Stimulated activated CD8-positive, alpha-beta memory T cell treated with anti-CD3 and anti-CD28 coated beads, Interleukin-15, amount 100 ng/mL, for 24 hours (primary cell): ENCODE measurements at places on chromosomes 2 and 18.

GRCh38 chr2:197944416-197945096 lies 140.2 kb downstream of the PLCL1 start:
- DNase-seq = no peak

GRCh38 chr18:58539659-58540380 lies 89.1 kb downstream of the ALPK2 start:
- no peak for DNase-seq

DNA sequence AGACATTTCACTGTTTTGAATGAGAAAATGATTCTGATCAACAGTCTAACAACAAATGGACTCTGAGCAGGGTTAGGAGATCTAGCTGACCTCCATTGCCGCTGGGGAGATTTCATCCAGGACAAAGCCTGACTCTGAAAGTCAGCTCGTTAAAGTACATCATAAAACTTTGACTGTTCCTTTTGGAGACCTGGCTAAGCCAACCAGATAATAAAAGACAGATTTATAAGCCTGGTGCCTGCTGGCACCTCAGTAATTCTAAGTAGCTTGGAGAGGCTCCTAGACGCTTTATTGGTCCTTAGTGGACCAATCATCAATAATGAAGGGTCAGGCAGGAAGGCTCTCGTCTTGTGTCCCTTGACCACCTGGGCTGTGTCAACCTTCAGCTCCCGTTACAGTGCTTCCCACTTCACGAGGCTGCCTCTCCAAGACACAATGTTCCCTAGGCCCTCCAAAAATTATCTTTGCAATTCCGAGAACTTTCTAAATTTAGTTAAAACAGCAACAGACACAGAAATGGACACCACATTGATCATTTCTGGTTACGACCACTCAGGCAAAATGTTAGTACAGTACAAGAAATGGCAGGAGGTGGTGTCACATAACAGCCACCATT lies 47.9 kb upstream of the PMAIP1 start:
- DNase-seq = no peak

GRCh38 chr18:14086458-14087231 lies 45.6 kb downstream of the ZNF519 start:
- no peak for DNase-seq

- DNase-seq = no peak
These were observed 142.0 kb downstream of the COPS8 start for GRCh38 chr2:237227592-237228280.

DNA sequence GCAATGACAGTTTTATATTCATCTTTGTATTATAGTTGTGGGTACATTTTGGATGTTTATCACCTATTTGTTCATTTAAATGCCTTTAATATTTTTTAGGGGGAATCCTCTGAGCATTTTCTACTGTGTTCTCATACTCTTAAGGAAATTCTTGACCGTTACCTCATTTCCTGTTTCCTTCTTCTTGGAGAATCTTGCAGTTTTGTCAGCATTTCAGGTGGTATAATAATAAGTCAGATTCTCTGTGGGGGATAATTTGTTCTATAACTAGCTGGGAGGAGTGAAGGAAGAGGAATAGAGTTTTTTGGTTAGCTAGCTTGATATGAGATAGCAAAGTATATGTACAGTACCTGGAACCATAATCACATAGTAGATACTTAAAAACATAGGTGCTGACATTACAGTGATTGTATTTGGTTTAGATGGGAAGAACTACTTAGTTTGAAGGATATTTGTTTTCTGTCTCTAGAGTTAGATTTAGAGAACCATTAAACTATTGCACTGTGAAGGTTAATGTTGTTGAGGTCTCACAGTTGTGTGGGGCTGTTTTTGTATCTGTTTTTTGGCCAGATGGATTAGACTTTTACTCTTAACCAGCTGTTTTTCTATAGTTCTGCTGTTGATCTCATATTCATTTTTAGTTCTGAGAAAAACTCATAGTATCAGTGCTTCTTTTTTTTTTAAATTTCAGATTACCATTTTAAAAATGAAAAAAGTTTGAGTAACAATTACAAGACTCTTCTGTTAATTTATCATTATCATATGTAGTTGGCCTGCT lies 14.2 kb downstream of the MTX2 start:
- no peak for DNase-seq

DNA sequence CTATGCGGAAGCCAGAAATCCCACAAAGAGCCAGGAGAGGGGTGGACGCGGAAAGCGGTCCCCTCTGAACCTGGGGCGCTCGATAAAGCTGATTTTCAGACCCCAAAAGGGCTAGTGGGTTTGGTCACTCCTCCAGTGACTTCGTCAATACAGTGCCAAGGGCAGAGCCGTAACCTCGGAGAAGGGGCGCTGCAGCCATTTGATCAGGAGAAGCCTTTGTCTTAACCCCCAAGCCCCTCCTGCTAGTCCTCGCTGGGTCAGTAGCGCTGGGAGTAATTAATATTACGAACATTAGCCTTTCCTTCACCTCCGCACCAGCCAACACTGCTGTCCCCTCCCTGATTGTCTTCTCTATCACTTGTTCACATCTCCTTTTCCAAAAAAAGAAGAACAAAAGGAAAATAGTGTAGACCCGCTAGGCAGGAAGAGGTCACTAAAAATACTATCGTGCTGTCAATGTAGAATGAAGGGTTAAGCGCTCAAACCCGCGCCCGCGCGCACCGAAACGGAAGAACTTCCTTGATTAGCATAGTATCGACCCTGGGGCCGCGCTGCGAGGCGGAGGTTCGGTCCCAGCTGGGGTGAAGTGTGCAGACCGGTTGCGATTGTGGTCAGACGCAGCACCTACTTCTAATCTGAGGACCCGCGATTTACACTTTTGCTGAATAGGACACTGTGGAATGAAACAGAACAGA lies 63.2 kb upstream of the MAPRE2 start:
- peak; percentile 20 for DNase-seq

DNA sequence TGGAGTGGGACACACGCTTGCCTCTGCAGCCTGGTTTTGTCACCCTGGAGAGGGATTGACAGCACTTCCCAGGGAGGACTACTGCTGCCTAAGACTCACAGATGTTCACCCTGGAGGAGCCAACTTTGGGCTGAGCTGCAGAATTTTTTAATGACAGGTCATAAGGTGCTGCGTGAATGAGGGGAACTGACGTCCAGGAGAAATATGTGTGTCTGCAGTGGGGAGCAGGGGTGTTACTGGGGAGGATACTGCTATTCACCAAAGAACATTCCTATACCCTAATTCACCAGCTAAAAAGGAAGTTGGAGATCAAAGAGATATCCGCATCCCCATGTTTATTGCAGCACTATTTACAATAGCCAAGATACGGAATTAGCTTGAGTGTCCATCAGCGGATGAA lies 144.4 kb downstream of the MGAT5 start:
- DNase-seq = no peak

DNA sequence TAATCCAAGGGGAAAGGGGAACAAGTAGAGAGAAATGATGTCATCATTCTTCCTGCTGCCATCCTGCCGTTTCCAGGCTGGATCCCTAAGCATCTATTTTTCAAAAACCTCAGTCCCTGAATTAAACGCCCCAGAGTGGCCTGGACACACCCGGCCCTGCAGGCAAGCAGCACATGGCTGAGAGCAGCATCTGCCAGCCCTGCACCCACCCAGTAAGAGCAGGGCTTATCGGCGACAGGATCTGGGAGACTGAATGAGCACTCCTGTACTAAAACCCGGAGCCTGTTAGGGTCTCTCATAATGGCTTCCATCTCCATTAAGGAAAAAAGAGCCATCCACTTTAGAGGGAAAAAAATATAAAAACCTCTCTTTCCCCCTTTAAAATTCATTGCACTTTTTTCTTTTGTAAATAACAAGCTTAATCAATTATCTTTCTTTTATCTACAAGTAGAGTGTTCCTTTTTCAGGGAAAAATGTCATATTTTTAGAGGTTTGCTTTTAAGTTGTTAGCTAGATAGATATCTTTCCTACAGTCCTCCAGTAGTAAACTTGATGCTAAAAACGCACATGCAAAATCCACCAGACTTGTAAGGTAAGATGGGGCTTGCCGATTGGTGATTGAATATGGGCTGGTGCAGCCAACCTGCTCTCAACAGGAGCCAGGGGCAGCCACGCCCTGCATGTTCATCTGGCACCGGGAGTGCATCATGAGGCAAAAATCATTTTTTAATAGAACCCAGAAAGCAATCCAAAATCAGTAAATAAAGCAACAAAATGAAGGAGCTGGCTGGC lies 457.8 kb downstream of the EIPR1 start:
- DNase-seq = no peak

- DNase-seq = no peak
These were observed 151.4 kb downstream of the ACKR3 start for GRCh38 chr2:236720974-236721540.

GRCh38 chr2:29865512-29865911 lies 55.9 kb downstream of the ALK start:
- no peak for DNase-seq

DNA sequence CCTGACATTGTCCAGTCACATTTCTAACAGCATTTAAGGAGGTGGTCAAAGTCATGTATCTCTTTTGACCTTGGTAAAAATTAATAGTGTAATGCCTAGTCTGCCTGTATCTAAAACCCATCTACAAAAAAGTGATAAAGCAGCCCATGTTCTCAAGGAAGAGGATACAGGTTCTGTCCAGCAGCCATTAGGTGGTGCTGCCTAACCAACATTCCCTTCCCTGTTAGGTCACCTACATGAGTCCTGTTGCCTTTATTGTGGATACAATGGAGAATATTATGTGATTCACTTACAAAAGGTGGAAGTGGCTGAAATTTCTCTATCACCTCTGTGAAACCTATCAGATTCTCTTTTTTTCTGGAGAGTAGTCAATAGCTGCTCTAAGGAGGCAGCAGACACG lies 52.5 kb downstream of the AQP4 start:
- DNase-seq = no peak

DNA sequence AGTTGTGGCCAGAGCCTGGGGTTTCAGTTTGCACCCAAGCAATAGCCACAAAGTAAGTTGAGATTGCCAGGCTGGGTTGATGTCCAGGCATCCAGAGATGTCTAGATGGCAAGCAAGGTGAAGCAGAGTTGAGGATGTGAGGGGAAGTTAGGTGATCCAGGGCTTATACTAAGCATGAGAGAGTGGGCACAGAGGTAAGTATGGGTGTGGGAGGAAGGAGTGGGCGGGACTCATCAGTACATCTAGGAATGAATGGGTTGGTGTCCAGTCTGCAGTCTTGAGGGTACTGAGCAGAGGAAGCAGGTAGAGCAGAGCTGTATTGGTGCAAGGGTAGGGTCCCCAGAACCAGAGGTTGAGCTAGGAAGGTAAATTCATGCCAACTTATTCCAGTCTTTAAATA lies 1.5 kb downstream of the SEMA4F start:
- no peak for DNase-seq

GRCh38 chr18:79936641-79937040 lies 14.8 kb downstream of the SLC66A2 start:
- no peak for DNase-seq

DNA sequence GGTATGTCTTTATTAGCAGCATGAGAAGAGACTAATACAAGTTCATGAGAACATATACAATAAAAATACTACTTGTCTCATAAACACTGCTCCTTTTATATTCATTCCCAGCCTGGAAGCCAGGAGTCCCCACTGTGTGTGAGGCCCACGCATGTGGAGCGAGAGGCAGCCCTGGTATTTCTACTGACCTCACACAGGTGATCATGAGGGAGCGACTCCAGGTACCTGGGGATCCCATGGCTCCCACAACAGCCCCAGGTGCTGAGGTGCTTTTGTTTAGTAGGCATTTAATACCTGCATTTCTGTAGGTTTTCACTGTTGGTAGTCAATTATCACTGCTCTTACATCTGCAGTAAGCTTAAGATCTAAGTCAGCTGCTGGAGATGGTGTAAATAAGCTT lies 75.2 kb downstream of the ZNF516 start:
- no peak for DNase-seq

DNA sequence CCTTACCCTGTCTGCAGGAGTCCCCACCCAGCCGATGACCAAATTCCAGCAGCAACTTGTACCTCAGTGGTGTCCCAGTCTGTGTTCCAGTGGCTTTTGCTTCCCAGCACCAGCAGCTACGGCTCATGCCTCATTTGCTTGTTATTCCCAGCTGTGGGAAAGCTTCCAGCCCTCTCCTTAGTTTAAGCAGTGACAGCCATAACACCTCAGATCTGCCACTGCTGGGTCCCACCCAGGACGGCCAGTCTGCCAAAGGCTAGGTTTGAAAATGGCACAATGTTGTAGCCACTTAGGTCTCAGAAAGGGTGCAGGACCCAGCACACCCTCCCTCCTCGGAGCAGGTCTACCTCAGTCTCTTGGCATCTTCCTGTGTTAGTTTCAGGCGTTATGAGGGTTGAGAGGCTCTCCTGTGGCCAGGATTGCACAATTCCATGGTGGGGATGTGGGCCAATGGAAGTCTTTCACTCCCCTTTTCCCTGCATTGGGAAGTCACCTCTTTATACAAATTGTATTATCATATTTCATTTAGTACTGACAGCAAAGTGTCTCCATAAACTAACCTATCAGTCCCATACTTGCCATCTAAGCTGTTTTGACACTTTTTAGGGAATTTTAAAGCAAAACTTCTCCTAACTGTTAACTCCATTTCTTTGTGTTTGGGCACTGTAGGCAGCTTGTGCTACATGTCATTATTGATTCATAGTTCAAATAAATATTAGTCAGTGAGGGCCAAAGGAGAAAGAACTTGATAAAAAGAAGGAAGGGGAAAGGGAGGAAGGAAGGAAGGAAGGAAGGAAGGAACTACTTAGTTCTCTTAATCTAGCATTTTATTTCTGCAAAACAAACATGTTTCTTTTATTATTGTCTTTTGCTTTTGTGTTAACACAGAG lies 62.9 kb upstream of the FAM110C start:
- DNase-seq = no peak

DNA sequence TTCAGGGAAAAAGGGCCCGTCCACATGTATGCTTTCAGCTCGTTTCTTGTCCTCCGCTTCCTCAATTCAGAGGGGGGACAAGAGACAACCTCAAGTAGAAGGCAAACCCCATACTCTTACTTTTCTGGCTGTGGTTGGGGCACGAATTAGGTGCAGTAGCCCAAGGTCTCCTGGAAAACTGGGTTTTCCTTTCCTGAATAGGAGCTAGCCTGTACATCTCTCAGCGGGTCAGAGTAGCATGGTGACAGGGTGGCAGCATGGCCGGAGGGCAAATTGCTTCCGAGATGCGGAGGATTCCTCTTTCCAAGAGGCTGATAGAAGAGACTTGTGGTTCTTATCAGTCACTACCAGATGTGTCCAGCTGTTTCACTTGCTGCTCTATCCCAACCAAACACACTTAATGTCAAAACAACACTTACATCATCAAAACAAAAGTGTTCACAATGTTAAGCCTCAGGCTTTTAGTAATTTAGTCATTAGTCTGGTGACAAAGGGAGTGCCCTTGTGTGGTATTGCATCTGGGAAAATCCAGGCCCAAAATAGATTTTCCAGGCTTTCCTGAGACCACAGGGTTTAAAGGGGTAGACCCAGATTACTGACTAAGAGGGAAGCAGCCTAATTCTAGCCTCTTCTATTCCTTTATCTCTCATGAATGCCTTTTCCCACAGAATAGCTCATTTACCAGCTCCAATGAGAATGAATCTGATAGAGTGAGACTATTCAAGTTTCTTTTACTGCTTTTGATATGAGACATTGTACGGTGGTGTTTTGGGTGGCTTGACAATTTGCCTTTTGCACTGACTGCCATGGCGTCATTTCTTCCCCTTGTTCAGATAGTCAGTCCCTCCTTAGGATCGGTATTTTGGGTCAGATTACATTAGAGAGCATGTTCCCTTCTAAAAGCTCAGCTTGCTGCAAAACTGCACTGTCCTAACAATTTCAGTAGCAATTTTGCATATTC lies 162.0 kb downstream of the LTBP1 start:
- no peak for DNase-seq
